NK-92 treated with Interleukin-12 subunit alpha and Interleukin-12 subunit beta, amount 100 ng/mL, for 24 hours (cell line): ENCODE measurements at places on chromosomes 12 and 14.

- no peak for DNase-seq
Observed at GRCh38 chr12:33439587-33440011, at the start of gene SYT10. TSS of gene SYT10 (minus strand) at chr12:33439819. CDS start at chr12:33439522, 297 bp downstream.

- no peak for DNase-seq
Observed at GRCh38 chr12:12958886-12959285, 6.9 kb upstream of the GPRC5D start.

DNA sequence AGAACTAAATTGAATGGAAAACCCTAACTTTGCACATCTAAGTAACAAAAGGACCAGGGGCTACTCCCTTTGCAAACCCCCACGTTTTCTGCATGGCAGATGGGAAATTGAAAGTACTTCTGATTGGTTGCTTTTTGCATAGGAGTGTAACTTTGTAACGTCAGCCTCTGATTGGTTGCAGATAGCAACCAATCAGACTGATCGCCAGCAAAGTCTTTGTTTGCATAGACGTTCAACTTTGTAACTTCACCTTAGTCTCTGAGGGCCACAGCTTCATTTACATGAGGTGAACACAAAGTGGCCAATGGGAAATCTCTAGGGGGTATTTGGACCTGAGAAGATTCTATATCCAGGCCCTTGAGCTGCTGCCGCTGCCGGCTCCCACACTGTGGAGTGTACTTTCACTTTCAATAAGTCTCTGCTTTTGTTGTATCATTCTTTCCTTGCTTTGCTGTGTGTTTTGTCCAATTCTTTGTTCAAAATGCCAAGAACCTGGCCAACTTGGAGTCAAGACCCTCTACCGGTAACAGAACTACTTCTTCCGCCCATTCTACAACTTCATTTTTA, 102.5 kb upstream of the PRICKLE1 start:
- no peak for DNase-seq

GRCh38 chr14:100574642-100575031, 12.6 kb downstream of the BEGAIN start:
- no peak for DNase-seq

DNA sequence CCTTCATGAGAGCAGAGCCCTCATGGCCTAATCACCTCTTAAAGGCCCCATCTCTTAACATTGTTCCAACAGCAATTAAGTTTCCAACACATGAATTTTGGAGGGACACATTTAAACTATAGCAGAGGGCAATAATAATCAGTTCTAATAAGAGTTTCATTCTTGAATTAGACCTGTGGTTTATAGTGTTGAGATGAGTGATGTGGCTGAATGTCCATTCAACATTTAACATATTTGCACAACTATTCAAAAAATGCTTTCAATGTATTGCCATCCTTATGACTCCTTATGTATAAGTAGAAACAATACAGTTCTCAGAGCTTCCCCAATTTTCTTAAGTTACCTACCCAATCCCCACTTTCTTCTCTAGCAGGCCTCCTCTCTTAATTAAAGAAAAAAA, 21.5 kb downstream of the KLHL28 start:
- no peak for DNase-seq

DNA sequence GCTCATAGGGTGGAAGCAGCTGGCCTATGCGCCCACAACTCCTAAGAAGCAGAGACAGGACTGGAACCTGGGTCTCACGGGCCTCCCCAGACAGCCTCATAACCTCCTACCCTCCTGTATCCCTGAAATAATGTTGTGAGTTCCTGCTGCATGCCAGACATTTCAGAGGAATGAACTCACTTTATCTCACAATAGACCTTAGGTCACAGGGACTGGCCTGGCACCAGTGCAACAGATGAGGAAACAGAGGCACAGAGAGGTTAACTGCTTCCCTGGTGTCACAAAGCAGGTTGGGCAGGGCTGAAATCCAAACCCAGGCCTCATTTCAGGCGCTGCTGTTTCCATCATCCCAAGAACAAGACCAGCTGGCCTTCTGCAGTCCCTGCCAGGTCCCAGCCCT, 5.3 kb downstream of the PHETA1 start:
- DNase-seq = no peak

GRCh38 chr12:120121766-120122293, 5.3 kb upstream of the RAB35 start:
- no peak for DNase-seq

- DNase-seq = no peak
Observed at GRCh38 chr12:102423462-102423861, 56.9 kb downstream of the IGF1 start.

GRCh38 chr12:81718616-81719015, 40.5 kb downstream of the PPFIA2 start:
- DNase-seq = no peak

DNA sequence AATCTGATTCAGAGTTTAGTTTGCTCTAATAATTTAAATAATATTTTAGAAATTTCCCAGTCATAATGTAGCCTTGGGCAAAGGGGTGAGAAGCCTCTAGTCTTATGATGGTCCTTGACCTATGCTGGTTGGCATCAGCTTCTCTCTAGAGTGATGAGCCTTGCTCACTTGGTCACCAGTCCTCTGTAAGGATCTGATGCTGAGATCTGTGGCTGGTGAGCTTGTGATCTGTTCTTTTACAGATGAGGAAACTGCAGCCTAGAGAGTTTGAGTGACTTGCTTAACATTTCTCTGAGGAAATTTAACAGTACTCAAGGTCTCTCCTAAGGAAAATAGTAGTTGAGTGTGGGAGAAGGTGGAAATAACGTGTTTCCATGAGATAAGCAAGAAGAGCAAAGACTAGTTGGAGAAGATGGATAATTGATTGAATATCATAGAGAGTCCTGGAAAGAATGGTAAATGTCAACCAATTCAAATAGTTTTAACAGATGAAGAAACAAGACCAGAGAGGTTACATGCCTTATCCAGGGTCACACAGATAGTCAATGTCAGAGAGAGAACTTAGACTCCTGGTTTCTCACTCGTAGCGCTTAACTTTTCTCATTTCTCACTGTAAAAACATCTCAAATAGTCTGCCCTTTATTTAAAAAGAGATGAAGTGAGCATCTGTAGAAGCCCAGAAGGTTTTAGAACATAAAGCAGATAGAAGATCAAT, 89.7 kb upstream of the ETV6 start:
- no peak for DNase-seq

- no peak for DNase-seq
Observed at GRCh38 chr14:39851202-39851601, 419.0 kb upstream of the FBXO33 start.

DNA sequence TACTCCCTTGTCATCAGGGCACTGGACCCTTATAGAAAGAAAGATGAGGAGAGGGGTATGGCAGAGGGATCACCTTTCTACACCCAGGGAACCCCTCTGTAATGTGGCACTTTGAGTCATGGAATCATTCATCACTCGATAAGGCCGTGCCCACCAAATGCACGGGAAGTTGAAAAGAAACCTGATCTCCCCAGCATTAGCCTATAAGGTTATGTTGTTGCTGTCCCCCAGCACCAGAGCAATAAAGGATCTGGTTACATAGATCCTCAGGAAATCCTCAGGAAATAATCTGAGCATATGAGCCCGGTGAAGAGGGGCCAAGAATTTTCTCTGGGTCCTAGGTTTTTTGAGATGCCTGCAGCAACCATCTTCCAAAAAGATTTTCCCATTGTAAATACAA, 148.8 kb upstream of the CRY1 start:
- no peak for DNase-seq

GRCh38 chr14:68730811-68731425, 61.9 kb downstream of the ZFP36L1 start:
- DNase-seq = no peak
